ENCODE measurements at places on chromosomes 6 and 20. TPM values are rescaled to one million over a fixed set of nuclear protein-coding genes. Genes with fewer than 3 reads are reported as not detected.

The SPAG4 gene
- 1.1 TPM for total RNA-seq

The HDGFL1 gene
- not detected for total RNA-seq

The GCNT2 gene
- 23.1 TPM for total RNA-seq

The ULBP1 gene
- 0.10 TPM for total RNA-seq

The TINAG gene
- total RNA-seq: not detected

The SLPI gene
- 5.7 TPM for total RNA-seq
